ENCODE measurements at places on chromosomes 3 and 15. TPM values are rescaled to one million over a fixed set of nuclear protein-coding genes. Genes with fewer than 3 reads are reported as not detected.

CNTN3 gene
- polyA plus RNA-seq, result 2.4 TPM

DNA sequence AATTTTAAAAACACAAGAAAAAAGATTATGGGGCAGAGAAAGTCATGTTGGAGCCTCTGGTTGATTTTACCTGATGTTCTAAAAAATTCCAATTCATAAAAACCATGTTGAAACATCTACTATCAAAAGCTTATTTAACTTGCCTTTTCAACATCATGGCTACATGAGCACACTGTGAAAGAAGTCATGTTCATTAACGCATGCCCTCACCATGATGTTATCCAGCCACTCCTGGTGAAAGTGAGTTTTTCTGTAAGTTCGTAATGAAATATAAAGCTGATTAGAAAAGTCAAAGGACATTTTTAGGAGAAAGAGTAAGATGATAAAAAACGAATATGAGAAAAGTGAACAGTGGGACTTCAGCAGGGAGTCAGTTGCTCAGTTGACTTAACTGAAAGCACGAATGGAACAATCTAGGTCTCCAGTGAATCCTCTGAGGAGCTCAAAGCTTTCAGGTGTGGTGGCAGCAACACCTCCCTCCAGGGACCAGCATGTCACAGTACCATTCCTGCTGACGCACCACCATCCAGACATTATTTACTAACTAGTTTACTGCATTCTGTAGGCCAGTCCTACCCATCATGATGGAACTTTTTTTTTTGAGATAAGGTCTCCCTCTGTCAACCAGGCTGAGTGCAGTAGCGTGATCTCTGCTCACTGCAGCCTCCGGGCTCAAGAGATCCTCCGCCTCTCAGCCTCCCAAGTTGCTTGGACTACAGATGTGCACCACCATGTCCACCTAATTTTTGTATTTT lies 95.2 kb downstream of the MEIS2 start:
- DNase-seq, result no peak

DNA sequence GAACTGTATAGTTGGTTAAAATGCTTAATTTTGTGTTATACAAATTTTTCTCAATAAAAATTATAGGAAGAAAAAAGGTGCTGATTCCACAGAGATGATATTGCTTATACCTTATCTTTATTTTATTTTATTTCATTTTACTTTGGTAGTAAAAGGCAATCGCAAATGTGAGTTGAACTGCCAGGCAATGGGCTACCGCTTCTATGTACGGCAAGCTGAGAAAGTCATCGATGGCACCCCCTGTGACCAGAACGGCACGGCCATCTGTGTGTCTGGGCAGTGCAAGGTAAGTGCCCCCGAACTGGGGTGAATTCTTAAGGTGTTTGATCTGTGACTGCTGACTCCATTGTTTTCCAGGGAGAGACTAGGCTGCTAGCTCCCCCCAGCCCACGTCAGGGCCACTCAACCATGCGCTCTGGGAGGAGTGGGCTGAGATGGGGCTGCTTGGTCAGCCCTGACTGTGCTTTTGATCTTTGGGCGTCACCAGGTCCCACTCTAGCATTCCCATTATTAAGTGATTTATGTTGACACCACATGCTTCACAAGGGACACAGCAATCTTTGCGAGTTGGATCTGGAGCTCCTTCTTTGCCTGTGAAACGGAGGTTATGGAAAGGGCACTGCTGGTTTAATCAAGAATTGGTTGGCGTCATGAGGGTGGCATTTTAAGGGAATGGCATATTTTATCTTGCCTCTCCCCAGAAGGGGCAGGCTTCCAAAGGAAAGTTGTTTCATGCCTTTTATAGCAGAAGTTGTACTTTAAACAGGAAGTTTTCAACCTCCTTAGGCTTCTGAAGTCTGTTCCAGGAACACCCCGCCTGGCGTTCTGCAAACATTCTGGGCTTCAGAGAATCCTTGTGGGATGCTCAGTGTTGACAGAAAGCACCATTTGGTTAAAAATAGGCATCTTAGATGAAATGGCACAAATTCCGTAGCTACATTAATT lies 296.5 kb downstream of the THSD4 start:
- DNase-seq, result no peak

CLDN16 gene
- 0.36 TPM for polyA plus RNA-seq

HCN4 gene
- polyA plus RNA-seq, result 9.1 TPM

- DNase-seq, result no peak
These were observed 574 bp downstream of the CHST2 start for GRCh38 chr3:143119974-143120715.

DNA sequence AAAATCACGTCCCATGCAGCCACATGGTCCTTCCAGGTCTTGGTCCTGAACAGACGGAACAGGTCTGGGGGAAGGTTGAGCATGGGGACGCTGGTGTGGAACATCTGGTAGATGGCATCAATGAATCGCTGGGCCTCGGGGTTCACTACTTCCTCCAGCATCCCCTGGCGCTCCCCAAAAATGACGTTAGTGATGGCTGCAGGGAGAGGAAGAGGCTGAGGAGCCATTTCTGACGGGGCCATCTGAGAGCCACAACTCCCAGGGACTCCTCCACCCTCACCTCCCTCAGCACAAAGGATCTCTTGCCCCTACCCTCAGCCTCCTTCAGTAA lies 23.7 kb downstream of the CYP11A1 start:
- no peak for DNase-seq

DNA sequence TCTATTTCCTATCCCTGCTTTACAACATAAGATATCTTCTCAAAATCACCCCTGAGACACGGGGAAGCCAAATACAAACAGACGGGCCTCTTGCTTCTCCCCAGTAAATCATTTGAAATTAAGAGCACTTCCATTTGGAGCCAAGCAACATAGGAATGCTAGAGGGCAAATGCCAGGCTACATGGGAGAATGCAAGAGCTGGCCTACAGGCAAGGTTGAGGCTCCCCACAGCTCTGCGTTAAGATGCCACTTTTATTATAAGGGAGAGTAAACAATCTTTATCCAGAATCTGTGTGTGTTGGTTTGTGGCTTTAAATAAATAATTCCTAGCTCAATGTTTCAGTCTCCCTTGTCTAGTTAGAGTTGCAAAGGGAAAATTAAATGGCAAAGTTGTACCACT lies 305.1 kb upstream of the KCNH8 start:
- no peak for DNase-seq
